ENCODE measurements at places on chromosomes 7 and 10.

DNA sequence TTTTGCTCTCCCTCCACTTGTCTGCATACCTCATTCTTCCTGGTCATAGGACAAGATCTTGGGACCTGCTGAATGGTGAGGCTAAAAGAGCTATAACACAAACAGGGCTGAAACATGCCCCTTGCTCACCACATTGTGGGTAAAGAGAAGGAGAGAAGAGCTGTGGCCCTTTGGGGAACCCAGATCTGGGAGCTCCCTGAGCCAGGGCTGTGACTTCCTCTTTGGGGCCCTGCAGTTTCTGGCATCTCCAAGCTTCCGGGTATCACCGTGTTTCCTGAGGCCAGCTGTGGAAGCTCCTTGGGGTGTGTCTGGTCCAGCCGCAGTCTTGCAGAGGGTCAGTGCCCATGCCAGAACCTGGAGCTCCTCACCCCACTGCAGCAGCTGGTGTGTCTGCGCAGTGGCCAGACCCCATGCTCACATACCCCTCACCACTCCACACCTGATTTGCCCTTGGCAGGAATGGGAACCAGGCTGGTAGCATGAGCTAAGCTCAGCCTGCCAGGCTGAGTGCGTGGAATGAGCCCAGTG, 34.0 kb downstream of the DKK1 start:
- no peak for DNase-seq

- no peak for DNase-seq
Measured at GRCh38 chr10:8349610-8350249, 295.2 kb downstream of the GATA3 start.

GRCh38 chr7:44279286-44279685, 46.1 kb downstream of the CAMK2B start:
- no peak for DNase-seq

DNA sequence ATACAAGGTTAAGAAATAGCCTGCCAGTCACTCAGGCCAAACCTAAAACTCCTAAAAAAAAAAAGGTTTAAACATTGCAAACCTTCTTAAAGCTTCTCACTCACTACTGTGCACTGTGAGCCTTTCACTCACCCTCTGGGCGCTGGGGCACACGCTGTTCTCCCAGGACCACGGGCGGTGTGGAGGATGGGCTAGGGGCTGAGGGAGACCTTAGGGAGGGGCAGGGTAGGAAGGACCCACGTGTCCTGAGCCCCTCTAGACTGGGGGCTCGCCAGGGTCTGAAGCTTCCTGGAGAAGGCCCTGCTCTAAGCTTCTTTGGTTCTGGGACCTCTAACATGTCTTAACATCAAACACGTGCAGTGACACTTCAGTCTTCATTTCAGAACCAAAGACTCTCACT, 569.8 kb downstream of the DNAJB6 start:
- no peak for DNase-seq

GRCh38 chr7:138963675-138964074, 17.5 kb downstream of the KIAA1549 start:
- no peak for DNase-seq

- no peak for DNase-seq
Measured at GRCh38 chr7:87127019-87127418, 25.2 kb upstream of the DMTF1 start.

GRCh38 chr7:77651575-77652162, 44.6 kb upstream of the RSBN1L start:
- DNase-seq = no peak

DNA sequence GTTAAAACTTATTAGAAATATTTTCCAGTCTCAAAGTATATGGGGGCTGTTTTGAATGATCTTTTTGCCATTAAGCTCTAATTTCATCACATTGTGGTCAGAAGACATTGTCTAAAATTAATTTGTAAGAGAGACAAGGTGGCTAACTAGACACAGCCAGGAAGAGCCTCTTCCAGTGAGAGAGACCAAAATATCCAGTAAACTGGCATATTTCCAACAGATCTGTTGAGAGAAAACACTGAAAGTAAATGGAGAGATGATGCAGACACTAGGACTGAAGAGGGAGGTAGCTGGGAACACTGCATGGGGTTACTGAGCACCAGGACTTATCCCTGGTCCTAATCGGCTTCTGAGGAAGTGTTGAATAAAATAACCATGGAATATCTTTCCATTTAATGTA, 101.5 kb upstream of the TAS2R16 start:
- DNase-seq = no peak

GRCh38 chr7:96612034-96612433, 97.6 kb downstream of the SEM1 start:
- DNase-seq = no peak

- DNase-seq = peak; percentile 9
Measured at GRCh38 chr10:49831352-49832035, 69.4 kb upstream of the OGDHL start.

DNA sequence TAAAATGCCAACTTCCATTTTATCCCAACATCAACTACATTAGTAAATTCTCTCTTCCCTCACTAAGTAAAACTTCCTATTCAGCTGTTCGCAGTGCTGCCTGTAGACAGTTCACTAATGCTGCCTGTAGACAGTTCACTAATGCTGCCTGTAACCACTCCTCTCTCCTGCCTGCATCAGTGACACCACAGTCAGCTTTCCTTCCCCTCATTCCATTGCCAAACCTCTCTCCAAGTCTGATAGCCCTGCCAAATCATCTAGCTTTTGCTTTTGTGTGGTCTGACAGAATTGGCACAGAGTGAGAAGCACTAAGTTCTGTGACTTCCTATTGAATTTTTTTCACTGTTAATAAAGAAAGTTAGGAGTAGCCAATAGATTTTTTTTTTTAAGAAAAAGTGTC, 43.0 kb upstream of the MACC1 start:
- DNase-seq = no peak

- DNase-seq = peak; percentile 10
Measured at GRCh38 chr7:133912916-133913697, 214.0 kb upstream of the LRGUK start.

DNA sequence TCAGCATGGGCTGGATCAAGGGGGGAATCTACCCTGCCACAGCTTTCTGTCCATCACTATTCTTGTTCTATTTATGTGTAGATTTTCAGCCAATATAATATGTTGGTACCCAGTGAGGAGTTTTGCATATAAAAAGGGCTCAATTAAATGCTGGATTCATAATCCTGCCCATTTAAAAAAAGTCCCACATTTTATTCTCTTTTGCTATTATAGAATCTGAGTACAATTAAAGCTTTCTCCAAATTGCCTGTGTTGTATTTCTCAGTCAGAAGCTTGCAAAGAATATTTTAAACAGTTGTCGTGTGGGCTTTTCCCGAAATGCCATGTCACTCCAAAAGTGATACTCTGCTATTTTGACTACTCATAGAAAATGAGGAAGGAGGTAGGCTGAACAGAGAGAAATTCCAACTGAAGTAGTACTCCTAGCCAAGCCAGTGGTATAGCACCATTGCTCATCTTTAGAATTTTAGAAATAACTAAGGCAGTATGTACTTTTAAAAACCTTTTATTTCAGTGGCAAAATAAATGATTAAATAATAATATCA, 108.3 kb upstream of the HDAC9 start:
- DNase-seq = no peak

- DNase-seq = no peak
Measured at GRCh38 chr7:138845711-138846110, 47.7 kb upstream of the ATP6V0A4 start.

DNA sequence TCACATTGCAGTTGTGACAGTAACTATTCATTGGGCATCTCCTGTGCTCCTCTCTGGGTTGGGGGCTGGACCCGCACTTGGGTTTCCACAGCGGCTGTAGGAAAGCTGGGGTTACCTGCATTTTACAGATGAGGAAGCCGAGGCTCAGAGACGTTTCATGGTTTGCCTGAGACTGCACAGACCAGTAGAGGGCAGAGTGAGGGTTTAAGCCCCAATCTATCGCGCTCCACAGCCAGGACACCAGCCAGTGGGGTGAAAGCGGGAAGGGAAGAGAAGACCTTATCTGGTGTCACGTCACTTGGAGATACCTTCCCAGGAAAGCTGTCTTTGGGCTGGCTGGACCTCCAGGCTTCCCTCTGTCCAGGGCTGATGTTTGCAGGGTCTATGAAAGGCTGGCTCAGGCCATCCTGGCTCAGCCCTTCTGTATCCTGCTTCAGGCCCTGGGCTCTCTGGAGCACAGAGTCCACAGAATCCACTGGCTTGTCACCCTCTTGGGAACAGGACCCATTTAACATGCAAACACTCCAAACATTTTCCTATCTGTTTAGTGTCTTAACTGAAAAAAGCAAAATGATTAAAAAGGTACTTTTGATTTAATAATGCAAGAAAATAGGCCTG, 167.7 kb downstream of the EMX2 start:
- no peak for DNase-seq

- peak; percentile 64 for DNase-seq
Measured at GRCh38 chr10:110395350-110396283, 90.9 kb upstream of the SMNDC1 start.

GRCh38 chr7:118861581-118861980, 637.1 kb downstream of the ANKRD7 start:
- no peak for DNase-seq

DNA sequence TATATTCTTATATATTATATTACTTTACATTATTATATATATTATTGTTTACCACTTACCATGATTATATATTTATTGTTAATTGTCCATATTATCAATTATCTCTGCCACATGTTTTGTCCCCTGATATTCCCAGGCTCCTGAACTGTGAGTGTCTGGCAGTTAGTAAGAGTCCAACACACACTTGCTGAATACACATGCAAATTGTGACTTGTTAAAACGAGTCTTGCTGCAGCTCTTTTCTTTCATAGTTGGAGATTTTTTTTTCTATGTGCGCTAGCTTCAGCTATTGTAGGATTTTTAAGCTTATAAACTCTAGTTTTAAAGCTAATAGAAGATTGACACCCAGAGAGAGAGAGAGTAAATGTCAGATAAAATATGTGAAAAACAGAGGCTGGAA, 207.8 kb upstream of the FAM3C start:
- no peak for DNase-seq

DNA sequence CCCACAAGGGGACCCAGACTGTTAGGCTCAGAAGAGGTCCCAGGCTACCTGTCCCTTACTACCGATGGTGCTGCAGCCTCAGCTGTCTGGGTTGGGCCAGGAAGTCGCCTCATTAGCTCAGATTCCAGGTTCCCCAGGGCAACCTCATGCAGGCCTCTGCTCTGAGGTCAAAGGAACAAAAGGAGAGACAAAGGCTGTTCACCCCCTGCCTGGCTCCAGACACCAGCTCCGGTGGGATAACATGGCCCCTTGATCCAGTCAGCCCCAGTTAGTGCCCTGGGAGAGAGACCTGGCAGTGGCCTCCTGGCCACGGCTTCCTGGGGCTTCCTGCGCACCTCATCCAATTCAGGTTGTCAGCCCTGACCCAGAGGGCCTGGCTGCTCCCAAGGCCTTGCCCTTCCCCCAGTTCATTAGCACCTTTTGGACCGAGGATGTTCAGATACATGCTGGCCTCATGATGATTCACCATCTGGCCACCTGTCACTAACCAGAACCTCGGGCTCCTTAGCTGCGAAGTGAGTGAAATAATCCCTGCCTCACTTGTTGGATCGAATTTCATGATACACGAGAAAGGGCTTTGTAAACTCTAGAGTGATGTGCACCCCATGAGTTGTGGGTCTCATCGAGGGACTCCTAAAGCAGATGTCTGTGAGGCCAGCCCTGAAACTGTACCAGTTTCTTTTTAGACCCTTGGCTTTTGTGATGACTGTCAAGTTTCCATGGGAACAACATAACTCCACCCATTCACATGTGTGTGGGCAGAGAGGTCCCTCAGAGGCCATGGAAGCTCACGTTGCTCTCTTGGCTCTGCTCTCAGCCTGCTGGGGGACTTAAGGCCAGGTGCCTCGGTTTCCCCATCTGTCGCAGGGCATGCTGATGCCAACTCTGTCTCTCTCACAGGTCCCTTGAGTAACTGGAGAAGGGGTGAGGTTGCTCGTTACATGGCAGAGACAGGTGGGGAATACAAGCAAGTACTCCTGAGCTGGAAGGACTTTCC, 79.5 kb upstream of the PCBD1 start:
- DNase-seq = no peak

GRCh38 chr7:155356323-155357105, 58.8 kb downstream of the INSIG1 start:
- DNase-seq = no peak
